ENCODE measurements at places on chromosomes 2 and 18. TPM values are rescaled to one million over a fixed set of nuclear protein-coding genes. Genes with fewer than 3 reads are reported as not detected.

- H3K4me1 ChIP-seq, result no peaks in the 10 kb centered on the region
- no peaks in the 10 kb centered on the region for H3K27me3 ChIP-seq
- H3K27ac ChIP-seq, result no peak overlapping the region
- no peak overlapping the region for H3K4me3 ChIP-seq
- H3K36me3 ChIP-seq, result no peaks in the 10 kb centered on the region
- no peak for DNase-seq
Observed at GRCh38 chr18:33277431-33277830, 163.1 kb downstream of the CCDC178 start.

The ALPG gene
- total RNA-seq, result not detected

DNA sequence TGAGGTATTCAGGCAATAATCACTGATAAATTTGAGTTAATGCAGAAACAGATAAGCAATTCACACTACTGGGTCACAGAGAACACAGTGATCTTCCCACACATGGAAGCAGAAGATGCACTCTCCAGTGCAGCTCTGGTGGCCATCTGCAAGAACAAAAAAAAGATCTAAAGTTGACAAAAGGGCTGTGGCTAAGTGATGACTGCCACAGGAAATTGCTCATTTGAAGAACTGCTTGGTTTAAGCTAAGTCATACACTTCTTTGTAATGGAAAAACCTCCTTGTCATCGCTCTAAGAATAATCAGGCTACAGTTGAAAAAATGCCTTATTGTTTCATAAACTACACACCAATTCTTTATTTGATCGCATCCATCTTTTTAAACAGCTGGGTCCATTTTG is 115.1 kb downstream of the DTNB start:
- DNase-seq, result no peak
- H3K36me3 ChIP-seq, result no peaks in the 10 kb centered on the region
- no peak overlapping the region for H3K27ac ChIP-seq
- H3K4me3 ChIP-seq, result no peak overlapping the region
- H3K27me3 ChIP-seq, result no peaks in the 10 kb centered on the region

The SCN3A gene
- 0.87 TPM for total RNA-seq

- H3K36me3 ChIP-seq, result peaks cover 34% of the 10 kb centered on the region
- H3K27me3 ChIP-seq, result no peaks in the 10 kb centered on the region
- DNase-seq, result no peak
- H3K27ac ChIP-seq, result no peak overlapping the region
- no peak overlapping the region for H3K4me3 ChIP-seq
Observed at GRCh38 chr2:242098445-242099128, 229.1 kb downstream of the RTP5 start.

- H3K27me3 ChIP-seq, result no peaks in the 10 kb centered on the region
- peak; percentile 46 for DNase-seq
- H3K36me3 ChIP-seq, result no peaks in the 10 kb centered on the region
- H3K4me3 ChIP-seq, result no peak overlapping the region
Observed at GRCh38 chr2:79432731-79433146, 80.1 kb upstream of the CTNNA2 start.

DNA sequence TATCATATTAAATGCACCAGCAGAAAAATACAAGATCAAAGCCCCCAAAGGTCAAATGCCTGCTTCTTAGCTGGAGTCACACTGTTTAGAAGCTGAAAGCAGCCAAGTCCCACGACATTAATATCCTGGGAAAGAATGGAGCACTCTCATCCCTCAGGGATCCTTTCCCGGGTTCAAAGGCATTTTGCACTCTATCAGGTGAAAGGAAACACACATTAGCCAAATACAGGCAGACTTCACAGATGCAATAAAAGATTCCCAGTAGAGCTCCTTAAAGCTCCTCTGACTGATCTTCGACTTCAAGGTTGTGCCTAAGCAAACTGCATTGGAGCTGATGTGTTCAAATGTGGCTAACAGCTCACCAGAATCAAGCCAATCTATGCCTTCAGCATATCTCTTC is 158.4 kb downstream of the RNF152 start:
- peak overlapping the region; percentile 62 for H3K27ac ChIP-seq
- H3K36me3 ChIP-seq, result no peaks in the 10 kb centered on the region
- H3K27me3 ChIP-seq, result no peaks in the 10 kb centered on the region
- H3K4me3 ChIP-seq, result no peak overlapping the region

DNA sequence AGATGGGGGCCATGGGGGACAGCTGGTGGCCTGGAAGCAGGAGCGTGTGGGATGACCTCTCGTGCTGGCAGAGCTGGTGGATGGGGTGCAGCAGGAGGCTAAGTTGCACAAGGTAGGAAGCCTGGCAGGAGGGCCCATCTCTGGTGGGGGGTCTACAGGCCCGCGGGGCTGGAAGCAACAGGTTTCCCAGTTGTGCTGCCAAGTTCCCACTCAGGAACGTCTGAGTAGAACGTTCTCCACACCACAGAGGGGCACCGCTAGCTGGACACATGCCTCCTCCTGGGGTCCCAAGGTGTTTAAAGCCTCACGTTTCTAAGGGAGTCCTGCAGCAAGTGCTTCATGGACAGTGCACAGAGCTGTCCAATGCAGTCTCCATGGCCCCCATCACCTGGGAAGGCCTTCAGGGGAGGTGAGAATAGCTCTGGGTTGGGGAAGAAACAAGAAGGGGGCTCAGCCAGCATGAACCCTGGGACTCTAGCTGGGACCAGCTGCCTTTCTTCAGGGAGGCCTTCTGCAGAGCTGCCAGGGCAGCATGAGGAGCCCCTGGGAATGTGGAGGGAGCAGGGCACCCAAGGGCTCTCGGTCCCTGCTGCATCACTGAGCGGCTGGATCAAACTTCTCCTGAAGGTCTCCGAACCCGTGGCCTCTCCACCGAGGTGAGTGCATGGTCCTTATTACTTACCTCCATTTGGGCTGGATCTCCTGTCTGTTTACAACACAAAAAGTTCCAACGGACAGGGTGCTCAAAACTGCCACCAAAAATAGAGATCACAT is 80.0 kb downstream of the TWIST2 start:
- H3K27me3 ChIP-seq, result no peaks in the 10 kb centered on the region
- no peak overlapping the region for H3K4me3 ChIP-seq
- H3K27ac ChIP-seq, result no peak overlapping the region
- DNase-seq, result no peak

DNA sequence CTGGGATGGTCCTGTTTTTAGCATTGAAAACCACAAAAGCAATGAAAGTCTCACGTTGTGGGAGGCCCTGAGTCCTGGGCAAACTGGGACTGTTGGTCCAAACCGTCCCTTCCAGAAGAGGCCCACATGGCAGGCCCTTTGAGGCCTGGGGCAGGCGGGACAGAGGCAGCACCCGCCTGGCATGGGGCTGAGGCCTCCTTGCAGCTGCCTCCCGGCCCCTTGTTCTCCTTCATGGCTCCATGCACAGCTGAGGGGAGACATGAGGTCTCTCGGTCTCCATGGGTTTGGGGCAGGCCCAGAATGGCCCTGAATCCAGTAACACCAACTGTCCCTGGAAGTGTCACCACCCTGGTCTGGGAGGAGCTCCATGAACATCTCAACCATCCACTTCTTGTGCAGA is 61.9 kb downstream of the RRM2 start:
- H3K27me3 ChIP-seq, result no peaks in the 10 kb centered on the region
- H3K36me3 ChIP-seq, result no peaks in the 10 kb centered on the region
- no peak overlapping the region for H3K27ac ChIP-seq
- DNase-seq, result no peak
- no peaks in the 10 kb centered on the region for H3K4me1 ChIP-seq
- no peak overlapping the region for H3K4me3 ChIP-seq

DNA sequence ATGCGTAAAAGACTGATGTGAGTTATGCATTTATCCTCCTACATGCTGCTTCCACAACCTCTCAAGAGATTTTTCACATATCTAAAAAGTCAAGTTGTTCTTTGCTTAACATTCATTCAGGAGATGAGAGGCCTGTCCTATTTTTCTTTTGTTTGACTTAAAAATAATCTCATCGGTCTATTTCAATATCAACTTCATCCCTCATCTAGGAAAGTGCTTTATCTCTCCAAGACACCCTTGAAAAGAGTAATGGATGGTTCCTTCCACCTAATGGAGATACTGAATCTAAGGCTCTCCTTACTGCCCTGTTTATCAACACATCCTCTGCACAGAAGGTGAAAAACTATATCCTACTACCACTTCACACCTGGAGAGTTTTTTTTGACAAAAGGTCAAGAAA is 2.4 kb downstream of the NFE2L2 start:
- H3K4me3 ChIP-seq, result peak overlapping the region; percentile 76
- peaks cover 72% of the 10 kb centered on the region for H3K4me1 ChIP-seq
- no peak for DNase-seq
- H3K27me3 ChIP-seq, result no peaks in the 10 kb centered on the region

The SCYGR2 gene
- not detected for total RNA-seq

GRCh38 chr18:62396967-62397366 is 71.9 kb downstream of the TNFRSF11A start:
- DNase-seq, result no peak
- H3K4me1 ChIP-seq, result no peaks in the 10 kb centered on the region
- no peak overlapping the region for H3K4me3 ChIP-seq
- H3K27ac ChIP-seq, result no peak overlapping the region

The ANKAR gene
- 2.0 TPM for total RNA-seq

DNA sequence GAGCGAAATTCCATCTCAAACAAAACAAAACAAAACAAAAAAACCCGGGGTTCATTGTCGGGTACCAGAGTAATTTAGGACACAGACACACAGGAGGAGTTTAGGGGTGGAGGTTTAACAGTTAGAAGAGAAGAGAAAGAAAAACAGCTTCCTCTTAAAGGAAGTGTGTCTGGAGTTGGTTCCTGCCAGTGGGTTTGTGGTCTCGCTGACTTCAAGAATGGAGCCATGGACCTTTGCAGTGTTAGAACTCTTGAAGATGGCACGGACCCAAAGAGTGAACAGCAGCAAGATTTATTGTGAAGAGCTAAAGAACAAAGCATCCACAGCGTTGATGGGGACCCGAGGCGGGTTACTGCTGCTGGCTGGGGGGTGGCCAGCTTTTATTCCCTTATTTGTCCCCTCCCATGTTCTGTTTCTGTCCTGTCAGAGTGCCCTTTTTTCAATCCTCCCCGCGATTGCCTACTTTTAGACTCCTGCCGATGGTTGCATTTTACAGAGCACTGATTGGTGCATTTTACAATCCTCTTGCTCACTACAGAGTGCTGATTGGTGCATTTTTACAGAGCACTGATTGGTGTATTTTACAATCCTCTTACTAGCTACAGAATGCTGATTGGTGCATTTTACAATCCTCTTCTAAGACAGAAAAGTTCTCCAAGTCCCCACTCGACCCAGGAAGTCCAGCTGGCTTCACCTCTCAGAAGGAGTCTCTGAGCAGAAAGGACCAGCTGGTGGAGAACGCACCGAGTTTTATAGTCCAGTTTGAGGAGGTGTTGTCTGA is 28.7 kb upstream of the ATP8B1 start:
- H3K4me1 ChIP-seq, result no peaks in the 10 kb centered on the region
- no peaks in the 10 kb centered on the region for H3K36me3 ChIP-seq
- no peak overlapping the region for H3K27ac ChIP-seq
- H3K27me3 ChIP-seq, result no peaks in the 10 kb centered on the region
- no peak for DNase-seq

DNA sequence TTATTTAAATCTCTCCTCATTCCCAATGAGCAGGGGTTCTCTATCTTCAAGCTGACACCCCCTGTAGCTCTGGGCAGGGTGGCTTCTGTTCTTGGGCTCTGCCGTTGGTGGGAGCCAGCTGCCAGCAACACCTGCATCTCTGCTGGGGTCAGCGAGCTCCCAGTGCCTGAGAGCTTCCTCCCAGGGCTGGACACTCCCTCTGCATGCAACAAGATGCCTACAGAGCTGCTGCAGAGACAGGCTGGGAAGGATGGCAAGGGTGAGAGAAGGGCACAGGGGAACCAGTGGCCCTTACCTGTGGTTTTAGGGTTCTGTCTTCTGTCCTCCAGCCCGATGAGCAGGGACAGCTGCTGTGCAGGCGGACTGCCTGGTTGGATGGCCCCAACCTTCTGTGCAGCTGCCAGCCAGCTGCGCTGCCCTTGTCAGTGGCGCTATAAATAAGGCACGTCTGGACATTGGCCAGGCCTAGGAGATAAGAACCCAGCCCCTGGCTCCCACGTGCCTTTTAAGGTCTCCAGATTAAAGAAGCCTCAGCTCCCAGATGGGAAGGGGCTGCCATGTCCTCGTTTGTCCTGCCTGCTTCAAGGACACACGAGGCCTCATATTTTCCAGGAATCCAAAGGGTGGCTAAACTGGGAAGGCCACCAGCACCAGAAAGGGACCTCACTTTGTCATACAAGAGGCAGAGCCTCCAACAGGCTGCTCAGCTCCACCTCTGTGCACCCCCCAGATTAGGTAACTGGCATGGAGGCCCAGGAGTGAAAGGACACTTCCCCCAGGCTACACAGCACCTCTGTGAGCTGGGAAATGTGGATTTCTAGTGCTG is 39.5 kb upstream of the FHL2 start:
- H3K4me1 ChIP-seq, result peaks cover 11% of the 10 kb centered on the region
- no peaks in the 10 kb centered on the region for H3K36me3 ChIP-seq
- no peaks in the 10 kb centered on the region for H3K27me3 ChIP-seq
- peak overlapping the region; percentile 76 for H3K27ac ChIP-seq

DNA sequence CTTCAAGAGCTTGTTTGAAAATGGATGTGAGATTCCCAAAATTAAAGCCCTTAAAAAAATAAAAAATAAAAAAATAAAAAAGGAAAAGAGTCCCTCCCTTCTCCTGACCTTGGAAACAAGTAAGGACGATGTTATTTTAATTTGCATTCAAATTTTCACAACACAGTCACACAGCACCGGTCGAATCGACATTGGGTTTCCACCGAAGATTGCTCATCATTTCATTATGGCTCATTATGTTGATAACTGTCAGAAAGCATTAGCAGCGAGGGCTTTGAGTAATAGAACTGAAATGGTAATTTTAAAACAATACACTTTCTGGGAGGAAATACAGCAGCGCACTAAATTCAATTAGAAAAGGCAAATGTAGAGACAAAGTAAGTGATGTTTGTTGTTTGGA is 78.7 kb downstream of the EPHA4 start:
- H3K4me1 ChIP-seq, result no peaks in the 10 kb centered on the region
- H3K27me3 ChIP-seq, result no peaks in the 10 kb centered on the region
- no peaks in the 10 kb centered on the region for H3K36me3 ChIP-seq
- DNase-seq, result no peak
- no peak overlapping the region for H3K4me3 ChIP-seq

The PAX8 gene
- total RNA-seq, result 6.5 TPM

The TPO gene
- total RNA-seq, result 92.4 TPM

DNA sequence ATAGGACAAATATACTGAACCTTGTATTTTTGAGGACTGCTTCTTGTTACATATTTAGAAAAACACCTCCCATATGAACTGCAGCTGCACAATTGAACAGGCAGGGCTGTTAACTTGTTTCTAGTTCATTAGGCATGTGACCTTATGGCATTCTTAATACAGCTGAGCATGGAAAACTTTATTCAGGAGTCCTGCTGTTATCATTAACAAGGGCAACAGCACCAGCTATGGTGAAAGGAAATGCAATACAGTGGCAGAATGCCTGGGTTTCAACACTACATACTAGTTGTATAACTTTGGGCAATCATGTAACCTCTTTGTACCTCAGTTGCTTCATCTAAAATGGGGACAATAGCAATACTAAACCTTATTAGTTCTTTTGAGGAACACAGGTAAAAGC is 71.8 kb downstream of the GDF7 start:
- H3K4me1 ChIP-seq, result no peaks in the 10 kb centered on the region
- no peak overlapping the region for H3K4me3 ChIP-seq
- no peak for DNase-seq
- H3K36me3 ChIP-seq, result peaks cover 6% of the 10 kb centered on the region
- H3K27me3 ChIP-seq, result no peaks in the 10 kb centered on the region
